ENCODE measurements at places on chromosomes 2 and 18.

DNA sequence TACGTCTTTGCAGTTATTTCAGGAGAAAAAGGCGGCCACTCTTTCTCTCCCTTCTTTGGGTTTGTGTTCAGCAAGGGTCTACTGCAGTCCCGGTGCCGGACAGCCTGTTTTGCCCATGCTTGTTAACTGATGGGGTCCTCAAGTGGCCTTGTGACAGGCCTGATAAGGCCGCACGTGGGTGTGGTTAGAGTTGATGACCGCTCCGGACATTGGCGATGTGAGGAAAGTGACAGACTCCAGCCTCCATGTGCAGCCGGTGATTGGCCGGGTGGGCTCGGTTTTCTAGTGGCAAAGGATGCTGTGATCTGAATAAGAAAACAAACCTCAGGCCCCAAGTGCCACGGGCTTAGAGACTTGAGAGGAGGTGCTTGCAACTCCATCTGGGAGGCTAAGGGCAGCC is 15.6 kb downstream of the HPCAL1 start:
- DNase-seq, result no peak

DNA sequence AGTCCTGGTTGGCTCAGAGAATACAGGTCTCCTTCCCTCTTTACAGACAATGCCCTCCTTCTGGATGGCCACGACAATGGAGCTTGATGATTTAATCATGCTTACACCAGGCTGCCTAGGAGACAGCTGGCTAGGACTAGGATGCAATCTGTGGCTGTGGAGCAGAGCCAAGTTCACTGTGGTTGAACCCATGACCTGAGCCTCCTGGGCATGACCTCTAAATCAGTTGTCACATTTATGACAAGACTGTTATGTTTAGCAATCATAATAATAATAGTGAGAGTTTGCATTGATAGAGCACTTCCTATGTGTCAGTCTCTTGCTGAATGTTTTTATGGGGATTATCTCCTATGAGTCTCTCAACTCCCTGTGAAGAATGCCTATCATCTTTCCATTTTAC is 244.1 kb downstream of the ICOS start:
- no peak for DNase-seq

DNA sequence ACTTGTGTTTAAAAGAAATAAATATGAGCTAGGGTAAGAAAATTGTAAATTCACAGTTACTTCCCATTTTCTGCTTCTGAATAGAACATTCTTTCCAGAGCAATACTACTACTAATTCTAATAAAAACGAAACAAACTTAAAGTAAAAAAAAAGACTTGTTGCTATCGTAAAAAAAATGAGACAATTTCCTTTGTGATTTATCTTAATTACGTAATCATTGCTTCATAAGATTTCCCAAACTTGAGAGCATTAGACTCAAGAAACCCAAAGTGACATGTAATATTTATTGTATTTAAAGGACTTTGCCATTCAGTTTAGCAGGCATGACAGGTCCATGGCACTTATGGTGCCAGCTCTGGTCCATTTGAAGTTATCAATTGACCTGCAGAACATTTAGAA is 153.8 kb downstream of the AQP4 start:
- DNase-seq, result no peak

GRCh38 chr2:41933046-41933420 is 114.8 kb upstream of the PKDCC start:
- no peak for DNase-seq

DNA sequence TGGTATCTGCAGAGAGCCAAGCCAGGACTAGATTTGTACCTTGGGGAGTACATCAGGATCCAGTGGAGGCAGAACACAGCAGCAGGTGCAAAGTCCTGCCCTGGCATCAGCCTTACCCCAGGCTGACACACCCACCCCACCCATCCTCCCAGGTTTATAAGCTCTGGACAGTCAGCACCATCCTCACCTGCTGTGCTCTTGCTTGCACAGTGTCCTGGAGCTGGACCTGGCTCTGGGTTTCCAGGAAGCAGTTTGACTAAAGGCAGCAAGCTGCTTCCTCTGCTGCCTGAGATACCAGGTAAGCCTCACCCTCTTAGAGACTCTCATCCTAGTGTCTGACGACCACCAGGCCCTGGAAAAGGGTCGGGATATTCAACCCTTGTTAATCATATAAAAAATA is at the start of gene SULT1C3:
SULT1C3 (plus strand) TSS at position 183 of the 400 bp plus-strand sequence. CDS start 7,227 bp downstream, outside the sequence.
- no peak for DNase-seq

DNA sequence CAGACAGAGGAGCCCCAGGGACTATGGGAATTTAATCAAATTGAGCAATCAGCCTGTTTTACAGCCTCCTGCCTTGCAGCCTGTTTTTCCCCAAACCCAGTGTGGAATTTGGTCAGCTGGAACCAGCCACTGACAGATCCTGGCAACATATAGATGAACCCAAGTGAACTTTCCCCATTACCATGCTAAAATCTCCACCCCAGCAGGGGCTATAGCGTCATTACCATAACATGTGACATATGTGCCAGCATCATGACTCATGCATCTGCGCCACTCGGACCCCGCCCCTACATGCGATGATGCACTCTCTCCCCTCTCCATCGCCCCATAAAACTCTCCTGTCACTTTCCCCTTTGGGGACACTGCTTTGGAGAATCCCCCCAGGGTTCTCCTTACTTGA is 17.3 kb upstream of the FEZ2 start:
- peak; percentile 60 for DNase-seq

DNA sequence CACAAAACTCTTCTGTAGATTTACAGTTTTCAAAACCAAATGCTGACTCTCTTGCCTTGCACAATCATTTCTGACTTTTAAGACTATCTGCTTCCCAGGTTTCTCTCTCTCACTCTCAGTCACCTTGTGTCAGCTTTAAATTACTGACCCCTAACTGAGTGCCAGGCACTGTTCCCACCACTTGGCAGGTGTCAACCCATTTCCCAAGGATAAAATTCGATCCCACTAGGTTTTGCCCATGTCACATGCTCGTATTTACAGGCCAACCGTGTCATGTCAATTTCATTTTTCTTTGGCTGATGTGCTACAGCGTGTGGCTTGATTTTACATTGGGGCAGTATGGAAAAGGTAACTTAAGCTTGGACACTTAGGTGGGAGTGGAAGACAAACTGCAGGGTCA is 26.1 kb upstream of the LMAN1 start:
- DNase-seq, result no peak

DNA sequence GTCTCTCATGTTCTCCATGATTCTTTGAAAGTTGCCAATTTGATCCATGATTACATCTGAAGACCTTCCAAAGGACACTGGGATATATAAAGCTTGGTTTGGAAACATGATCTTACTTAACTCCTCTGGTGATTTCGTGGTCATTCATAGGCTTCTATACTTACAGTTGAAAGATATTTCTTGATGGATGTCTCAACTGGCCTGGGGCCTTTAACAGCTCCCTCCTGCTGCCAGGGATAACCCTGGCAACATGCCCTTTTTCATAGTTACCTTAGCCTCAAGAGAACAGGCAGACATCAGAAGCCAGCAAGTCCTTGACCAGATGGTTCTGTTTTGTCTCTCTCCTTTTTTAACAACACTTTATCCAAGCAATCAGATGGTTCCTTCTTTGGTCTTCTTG is 23.5 kb upstream of the MFF start:
- no peak for DNase-seq

- no peak for DNase-seq
Measured at GRCh38 chr2:12921321-12921720, 204.6 kb downstream of the TRIB2 start.

DNA sequence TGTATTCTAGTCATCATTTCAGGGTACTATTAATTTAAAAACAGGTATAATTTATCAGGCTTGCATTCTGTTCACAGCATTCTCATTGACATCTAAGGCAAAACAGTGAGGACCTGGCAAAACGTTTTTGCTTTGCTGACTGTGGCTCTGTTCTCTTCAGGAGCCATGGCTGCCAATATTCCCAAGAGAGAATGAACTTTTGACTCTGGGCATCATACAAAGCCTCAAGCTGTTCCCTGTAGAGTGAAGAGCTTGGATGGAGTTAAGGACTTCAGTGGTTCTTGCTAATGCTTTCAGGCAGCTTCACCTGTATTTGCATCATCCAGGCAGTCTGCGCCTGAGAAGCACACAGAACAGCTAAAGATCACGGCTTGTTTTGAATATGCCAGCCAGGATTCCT is 65.9 kb upstream of the CAVIN2 start:
- no peak for DNase-seq

GRCh38 chr2:238557431-238557830 is 130.7 kb downstream of the ASB1 start:
- no peak for DNase-seq

DNA sequence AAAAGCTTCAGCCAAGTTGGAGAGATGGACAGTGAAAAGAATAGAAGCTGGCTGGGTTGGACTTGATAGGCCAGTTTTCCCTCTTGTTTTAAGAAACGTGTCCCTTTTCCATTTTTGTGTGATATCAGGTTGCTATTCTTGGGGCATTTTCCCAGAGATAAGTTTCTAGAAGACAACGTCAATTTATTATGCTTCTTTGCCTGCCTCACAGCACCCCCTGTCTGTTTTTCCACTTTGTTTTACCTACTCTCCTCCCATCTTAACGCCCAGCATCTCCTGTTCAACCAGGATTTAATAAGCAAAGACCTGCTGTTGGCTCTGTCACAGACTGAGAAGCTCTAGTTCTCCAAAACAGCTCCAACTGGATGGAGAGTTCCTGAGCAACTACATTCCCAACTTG is 317.8 kb upstream of the ZNF521 start:
- peak; percentile 31 for DNase-seq

DNA sequence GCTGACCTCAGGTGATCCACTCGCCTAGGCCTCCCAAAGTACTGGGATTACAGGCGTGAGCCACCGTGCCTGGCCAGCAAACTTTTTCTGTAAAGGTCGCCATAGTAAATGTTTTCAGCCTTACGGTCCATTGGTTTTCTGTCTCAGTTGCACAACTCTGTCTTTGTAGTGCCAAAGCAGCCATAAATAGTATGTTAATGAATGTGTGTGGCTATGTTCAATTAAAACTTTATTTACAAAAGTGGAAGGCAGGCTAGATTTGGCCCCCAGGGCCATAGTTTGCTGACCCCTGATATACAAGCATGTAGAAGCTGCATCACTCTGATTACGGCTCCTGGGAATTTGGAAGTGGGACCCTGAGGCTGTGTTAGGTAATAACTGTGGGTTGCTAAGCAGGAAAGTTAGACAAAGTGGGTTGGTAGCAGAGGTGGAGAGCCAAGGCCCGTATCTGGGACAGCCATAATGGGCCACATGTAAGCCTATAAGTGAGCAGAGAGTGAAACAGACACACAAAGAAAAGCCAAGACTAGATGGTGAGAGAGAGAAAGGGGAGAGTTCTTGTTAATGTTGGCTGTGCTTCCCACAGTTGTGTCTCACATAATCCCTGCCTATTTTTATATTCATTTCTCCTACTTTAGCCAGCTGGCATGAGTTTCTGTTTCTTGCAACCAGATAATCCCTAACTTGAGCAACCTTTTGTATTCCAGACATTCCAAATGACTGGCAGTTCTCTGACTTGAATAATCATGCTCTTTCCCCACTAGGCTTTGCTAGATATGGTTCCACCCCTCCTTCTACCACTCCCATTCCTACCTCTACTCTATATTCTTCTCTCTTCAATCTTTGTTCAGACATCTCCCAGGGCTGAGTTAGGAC is 223.3 kb upstream of the STON1 start:
- no peak for DNase-seq

DNA sequence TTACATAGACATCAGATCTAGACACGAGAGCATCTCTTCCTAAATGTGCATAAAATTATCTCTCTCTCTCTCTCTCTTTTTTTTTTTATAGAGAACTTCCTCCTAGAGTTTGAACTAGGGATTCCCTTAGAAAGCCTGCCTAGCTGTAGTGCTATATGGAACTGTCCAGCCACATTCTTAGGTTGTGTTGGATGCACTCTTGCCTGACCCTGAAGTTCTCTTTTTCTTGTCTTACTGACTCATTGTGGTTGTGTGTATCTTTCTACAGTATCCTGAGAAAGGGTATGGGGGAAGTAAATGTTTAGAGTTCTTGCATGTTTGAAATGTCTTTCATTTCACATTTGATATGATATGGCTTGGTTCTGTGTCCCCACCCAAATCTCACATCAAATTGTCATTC is 368.2 kb downstream of the CDH2 start:
- peak; percentile 36 for DNase-seq

DNA sequence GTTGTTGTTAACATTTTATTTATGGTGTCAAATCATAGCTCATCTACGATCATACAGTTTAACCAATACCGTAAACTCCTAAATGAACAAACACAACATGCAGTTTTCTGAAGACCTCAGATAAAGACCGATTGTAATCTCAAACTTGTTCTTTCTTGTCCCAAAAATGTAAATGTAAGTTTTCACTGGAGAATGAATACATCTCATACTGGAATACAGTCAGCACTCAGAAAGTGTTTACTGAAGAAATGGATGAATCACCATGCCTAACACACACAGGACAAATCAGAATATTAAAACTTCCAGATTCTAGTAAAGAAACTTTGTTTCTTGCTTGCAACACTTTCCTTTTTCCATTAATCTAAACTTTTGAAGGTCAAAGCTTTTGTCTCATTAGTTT is 380.5 kb downstream of the DLGAP1 start:
- DNase-seq, result no peak

DNA sequence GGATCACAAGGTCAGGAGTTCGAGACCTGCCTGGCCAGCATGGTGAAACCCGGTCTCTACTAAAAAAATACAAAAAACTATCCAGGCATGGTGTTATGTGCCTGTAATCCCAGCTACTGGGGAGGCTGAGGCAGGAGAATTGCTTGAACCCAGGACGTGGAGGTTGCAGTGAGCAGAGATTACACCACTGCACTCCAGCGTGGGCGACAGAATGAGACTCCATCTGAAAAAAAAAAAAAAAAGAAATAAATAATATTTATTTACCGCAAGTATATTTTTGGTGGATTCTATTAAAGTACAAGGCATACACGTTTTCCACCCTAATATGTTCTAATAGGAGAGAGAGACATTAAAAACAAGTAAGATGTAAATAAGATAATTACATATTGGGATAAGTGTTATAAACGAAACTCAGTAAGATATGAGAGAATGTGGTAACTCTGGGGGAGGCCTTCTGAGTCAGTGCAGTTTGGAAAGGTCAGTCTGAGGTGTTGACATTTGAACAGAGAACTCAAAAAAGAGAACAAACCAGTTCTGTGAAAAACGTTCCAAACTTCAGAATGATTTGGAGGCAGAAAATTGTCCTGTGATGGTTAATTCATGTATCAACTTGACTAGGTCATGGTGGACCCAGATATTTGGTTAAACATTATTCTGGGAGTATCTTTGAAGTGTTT is 8.8 kb upstream of the POLI start:
- no peak for DNase-seq

GRCh38 chr2:96542357-96542977 is 5.9 kb downstream of the ARID5A start:
- DNase-seq, result no peak

DNA sequence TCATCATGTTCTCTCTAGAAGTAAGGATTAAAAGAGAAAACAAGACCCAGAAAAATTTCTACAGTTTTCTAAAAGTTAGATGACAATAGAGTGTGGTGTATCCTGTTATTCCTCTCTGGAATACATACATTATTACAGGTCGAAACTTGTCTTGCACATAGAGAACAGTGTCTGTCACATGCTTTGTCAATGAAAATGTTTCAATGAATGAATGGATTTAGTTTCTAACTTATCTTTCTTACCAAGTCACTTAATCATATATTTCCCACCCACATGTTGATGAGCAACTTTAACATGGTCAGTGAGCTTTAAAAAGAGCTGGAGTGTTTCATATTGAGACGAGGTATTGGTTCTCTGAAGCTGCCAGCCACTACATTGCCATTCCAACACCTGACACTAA is 4.3 kb downstream of the DSG4 start:
- DNase-seq, result no peak

- DNase-seq, result peak; percentile 41
Measured at GRCh38 chr18:59672235-59672711, 24.9 kb downstream of the CCBE1 start.

- no peak for DNase-seq
Measured at GRCh38 chr2:149627111-149627801, 39.7 kb upstream of the MMADHC start.

Measured in EL (cell line).